CD4-positive, alpha-beta memory T cell (primary cell): ENCODE measurements at places on chromosomes 1 and 21.

DNA sequence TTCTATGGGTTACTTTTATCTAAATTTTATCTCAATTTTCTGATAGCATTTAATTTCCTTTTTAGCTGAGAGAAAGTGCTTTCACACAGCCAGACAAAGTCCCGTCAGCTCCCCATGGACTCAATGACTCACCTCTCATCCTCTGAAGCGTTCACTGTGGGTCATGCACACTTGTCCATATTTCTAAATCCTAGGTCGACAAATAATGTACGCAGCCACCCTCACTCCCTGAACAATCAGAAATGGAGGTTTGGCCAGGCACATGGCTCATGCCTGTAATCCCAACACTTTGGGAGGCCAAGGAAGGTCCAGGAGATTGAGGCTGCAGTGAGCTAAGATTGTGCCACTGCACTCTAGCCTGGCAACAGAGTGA, 42.4 kb upstream of the COA6 start:
- DNase-seq, result no peak

DNA sequence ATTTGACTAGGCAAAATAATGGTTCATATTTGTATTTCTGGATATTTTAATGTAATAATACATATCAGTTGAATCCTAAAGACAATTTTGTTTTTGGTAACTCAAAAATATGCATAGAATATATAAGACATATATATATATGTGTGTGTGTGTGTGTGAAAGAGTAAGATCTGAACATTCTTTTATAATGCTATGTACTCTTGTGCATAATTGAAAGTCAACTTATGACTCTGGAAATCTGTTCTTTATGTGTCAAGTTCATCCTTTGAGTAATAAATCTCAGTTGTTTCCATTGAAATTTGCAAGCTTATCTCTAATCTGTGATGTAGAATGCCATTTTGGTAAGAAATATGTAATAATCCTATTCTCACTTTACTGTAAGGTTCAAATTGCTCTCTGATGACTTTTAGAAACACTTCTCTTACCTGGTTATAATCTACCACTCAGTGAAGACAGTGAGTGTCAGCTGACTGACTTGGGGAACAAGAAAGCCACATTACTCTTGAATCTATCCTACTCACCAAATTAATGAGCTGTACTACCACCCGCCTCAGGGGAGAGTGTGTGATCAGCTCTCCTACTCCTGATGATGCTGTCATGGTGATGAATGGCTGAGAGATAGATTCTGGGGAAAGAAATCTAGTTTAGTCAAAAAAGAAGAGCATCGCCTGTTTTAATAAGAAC, 15.0 kb upstream of the NEK7 start:
- no peak for DNase-seq

DNA sequence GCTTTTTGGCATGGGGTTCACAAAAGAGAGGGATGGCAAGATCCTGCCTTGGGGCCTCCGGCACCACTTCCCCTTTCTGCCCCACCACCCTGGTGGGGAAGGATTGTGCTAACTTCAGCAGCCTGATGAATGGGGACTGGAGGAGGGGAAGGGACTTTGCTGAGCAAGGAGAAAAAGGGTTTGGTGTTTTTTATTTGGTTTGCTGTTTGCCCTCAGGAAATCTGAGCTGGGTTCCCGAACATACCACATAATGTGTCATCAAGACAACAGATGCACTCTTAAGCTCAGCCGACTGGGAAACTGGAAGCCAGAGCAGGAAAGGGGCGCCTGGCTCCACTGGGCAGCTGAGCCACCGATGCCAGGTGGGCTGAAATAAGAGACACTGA, 19.8 kb downstream of the OLFML2B start:
- no peak for DNase-seq

DNA sequence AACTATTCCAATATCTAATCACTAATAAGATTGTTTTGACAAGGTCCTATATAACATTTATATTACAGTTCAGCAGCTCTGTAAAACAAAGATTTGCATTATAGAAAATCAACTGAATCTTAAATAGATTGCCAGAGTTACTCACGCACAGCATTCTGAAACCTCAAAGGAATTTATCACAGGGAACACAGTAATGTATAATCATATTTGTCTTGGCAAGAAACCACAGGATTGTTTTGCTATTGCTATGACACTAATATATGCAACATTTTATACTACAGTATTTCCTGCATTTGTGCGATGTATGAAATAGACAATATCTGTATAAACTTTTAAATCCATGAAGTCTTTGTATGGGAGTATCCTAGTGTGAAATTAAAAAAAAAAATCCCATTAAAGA, 101.4 kb downstream of the PLPPR5 start:
- DNase-seq, result no peak
